ENCODE measurements at places on chromosomes 5 and 9.

DNA sequence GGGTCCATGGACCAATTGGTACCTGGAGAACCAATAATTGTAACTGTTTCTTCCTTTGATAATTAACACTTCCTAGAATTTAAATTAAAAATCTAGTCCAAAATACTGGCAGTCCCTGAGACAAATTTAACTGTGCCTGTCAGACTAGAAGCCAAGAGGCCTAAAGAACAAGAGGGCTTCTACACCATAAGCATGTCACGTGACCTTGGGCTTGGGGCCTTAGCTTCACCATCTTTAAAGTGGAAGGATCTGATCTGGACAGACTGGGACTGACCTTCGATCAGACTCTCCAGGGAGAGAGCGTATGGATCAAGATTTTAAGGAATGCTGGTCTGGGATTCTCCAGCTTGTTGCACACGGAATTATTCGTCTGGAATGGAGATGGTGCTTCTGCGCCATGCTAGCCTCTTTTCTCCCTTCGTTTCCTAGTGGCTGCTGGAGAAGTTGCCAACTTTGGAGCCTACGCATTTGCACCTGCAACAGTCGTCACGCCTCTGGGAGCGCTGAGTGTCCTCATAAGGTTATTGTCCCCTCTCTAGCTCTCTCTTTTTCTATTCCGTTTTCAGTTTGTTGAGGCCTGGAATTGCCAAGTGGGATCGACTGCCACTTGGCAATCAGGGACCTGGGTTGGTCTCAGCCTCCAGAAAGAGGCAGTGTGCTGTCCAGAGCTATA, 8.4 kb downstream of the NIPAL4 start:
- DNase-seq = no peak

DNA sequence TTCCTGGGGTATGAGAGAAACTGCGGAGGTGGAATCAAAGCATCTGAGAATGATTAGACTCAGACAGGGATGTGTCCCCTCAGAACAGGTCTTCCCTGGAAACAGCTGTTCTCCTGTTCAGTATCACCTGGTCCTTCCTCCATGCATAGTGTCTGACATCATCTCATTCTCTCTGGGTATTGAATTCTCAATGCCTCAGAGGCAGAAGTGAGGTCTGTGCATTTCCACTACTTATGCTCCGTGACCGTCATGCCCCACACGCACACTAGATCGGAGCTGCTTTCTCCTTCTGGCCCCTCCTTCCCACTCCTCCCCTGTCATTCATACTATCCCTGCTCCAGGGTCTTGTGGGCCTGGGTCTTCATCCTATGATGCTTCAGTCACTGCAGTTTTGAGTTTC, 61.4 kb upstream of the DAB2IP start:
- DNase-seq = no peak

DNA sequence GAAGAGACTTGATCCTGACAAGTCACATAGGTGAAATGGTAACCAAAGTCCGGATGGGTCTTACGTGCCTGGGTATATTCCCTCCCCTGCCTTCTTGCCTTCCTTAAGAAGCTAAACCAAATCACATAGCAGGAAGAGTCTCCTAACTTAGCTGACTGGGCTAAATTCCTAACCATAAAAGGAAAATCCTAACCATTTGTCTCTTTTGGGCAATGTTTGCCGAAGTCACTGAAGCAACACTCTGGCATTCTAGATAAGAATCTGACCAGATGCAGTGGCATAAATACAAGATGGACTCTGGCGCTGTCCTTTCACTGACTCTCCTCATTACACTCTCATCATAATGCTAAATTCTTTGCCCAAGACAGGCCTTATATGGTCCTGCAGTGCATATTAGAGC, 625.5 kb upstream of the RORB start:
- no peak for DNase-seq

DNA sequence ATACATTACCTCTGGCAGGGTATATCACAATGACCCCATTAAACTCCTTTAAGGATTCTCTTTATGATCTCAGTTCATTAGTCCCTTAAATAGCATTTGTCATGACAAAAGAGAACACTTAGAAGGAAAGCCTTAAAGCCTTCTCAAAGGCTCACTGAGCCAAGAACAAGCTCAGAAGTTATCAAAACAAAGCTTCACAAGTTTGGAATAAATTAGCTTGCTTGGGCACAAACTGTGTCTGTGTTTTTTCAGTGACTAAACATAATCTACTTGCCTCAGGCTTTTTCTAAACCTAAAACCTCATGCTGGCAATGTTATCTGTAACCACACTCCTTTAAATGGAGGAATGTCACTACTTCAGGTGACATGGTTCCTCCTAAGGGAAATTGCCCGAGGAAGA, 1114.9 kb upstream of the C9orf72 start:
- DNase-seq = no peak

- DNase-seq = no peak
Measured at GRCh38 chr9:128707446-128707845, 5.1 kb downstream of the PKN3 start.

- DNase-seq = no peak
Measured at GRCh38 chr5:65822710-65823109, 100.7 kb downstream of the NLN start.

GRCh38 chr9:77495834-77496671, 152.1 kb downstream of the GNA14 start:
- DNase-seq = no peak

GRCh38 chr5:165620394-165620793, 2115.0 kb downstream of the MAT2B start:
- no peak for DNase-seq

DNA sequence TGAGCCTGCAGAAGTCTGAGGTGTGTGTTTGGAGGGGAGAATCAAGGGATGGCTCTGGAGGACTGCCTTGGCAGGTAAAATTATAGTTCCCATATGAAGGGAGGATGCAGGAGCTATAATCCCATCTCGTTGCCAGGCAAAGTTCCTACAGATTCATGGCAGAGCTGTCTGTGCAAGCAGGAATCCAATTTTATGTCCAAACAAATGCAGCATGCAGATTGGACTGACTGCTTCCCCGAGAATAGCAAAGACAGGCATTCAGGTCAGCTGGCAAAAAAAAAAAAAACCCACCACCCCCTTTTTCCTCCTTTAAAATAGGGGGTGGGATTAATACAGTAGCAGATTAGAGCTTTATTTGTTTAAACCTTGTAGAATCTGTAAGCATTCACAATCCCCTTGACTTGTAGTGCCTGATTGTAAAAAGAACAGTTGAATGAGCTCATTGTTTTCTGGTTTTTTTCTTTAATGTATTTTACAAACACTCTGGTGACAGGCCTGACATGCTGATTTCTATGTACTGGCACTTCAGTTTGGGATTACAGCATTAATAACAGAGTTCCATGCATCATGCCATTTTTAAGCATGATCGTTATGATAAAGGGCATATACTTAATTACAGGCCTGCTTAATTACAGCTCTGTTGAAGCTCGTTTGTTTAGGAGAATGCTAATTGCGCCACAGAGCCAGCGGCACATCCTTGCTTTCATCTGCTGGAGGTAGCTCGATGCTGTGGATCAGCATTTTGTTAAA, 141.4 kb upstream of the LMX1B start:
- no peak for DNase-seq

DNA sequence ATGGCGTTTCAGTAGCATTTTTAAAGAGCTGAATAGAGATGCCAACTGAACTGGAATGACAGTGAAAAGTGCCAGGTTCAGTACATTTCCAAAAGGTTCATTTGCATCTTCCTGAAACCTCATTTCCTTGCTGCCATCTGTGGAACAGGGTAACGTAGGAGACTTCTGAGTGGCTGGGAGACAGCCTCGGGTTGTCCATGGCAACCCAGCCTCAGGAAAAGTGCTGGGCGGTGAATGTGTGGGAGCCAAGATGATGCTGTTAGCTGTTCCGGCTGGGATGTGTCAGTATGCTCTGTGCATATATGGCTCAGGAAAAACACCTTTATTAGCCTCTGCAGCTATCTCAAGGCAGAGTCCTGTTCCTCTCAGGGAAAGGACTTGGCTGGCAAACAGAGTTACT, 87.5 kb downstream of the KLHL3 start:
- no peak for DNase-seq

DNA sequence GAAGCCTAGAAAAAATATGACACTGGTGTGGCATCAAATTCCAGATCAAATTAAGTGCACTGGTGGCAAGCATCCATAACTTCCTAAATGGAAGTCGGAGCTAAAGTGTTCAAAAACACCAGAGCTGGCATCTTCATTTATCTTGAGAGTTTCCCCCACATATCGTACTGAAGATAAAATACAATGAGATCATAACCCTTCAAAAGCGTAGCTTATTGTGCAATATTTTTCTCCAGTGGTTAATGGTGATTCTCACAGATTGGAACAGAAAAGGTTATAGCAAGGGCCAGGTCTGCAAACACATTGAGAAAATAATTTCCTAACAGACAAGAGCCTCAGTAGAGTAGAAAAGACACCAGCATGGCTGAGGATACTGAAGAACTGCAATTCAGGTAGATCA, 147.6 kb downstream of the SEMA5A start:
- no peak for DNase-seq

DNA sequence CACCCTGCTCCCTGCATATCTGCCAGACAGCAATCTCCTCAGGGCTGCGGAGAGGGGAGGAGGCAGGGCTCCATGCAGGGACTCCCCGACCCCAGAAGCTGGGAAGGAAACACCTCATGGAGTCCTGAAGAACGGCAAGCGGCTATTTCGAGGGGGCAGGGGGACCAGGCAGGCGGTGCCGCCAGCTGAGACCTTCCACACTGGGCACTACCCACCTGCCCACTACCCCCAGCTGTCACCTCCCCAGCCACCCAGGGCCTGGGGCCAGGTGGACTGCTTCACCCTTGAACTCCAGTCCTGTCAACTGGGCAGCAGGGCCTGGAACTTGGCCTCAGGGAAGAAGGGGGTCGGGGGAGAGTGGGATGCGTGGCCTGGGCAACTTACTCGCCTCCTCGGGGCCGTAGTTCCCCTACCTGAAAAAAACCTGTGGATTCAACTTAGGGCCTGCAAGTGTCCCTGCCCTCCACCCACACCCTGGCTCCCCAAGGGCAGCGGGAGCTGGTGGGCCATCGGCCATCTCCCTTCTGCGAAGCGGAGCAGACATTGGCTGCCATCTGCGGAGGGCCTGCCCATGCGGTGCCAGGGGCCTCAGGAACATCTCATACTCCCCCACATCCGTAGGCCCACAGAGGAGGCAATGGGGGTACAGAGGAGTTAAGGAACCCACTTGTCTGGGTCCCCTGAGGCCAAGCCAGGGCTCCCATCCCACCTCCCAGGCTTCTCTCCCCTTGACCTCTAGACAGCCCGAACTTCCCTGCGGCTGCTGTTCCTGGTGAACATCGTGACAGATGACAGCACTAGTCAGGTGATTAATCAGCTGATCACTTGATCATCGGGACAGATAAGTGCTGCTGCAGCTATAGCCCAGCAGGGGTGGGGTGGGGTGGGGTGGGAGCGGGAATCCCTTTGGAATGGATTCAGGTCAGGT, 18.5 kb upstream of the RALGDS start:
- no peak for DNase-seq

GRCh38 chr5:98069876-98070512, 703.5 kb upstream of the RGMB start:
- DNase-seq = no peak

GRCh38 chr5:154611341-154611767, 133.3 kb upstream of the HAND1 start:
- no peak for DNase-seq

- no peak for DNase-seq
Measured at GRCh38 chr9:10443181-10443867, 169.5 kb downstream of the PTPRD start.

DNA sequence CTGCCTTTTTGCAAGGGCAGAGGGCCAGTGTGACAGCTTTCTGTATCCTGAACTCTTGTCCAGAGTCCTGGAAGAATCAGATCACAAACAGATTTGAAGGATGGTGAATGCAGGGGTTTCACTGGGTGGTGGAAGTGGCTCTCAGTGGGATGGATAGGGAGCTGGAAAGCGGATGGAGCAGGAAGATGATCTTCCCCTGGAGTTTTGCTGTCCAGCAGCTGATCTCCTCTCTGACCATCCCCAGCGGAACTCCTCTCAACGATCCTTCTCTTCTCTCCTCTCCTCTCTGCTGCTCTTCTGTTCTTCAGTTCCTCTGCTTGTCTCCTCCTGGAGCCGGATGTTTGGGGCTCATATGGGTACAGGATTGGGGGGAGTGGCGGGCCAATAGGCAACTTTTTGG, 108.3 kb upstream of the HMHB1 start:
- DNase-seq = no peak

DNA sequence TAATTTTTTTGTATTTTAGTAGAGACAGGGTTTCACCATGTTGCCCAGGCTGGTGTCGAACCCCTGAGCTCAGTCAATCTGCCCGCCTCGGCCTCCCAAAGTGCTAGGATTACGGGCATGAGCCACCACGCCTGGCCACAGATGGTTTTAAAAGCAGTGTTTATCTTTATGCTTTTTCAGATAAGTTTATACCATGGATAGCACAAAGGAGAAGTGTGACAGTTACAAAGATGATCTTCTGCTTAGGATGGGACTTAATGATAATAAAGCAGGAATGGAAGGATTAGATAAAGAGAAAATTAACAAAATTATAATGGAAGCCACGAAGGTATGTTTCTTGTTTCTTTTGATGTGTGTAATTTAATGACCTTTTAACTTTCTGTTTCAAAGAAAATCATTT, 35.1 kb downstream of the POLK start:
- DNase-seq = no peak

- no peak for DNase-seq
Measured at GRCh38 chr5:18333841-18334240, 699.6 kb downstream of the TAF11L14 start.

- no peak for DNase-seq
Measured at GRCh38 chr5:122067390-122067789, 10.7 kb downstream of the LOX start.

DNA sequence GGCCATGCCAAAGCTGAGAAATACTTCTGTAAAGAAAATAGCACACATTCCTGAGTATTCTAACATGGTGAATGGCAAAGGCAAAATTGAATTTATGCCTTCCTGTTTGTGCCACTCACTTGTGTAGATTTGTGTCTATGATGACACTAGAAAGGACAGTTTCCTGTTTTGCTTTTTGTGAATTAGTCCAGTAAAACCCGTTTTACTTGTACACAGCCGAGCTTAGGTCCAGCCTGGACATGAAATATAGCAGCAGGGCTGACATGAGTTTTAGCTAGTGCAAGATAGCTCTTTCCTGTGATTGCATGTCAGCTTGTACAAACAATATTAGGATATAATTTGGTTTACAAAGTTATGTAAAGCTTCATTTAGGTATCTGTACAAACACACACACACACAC, 1891.7 kb upstream of the WWC1 start:
- DNase-seq = no peak

DNA sequence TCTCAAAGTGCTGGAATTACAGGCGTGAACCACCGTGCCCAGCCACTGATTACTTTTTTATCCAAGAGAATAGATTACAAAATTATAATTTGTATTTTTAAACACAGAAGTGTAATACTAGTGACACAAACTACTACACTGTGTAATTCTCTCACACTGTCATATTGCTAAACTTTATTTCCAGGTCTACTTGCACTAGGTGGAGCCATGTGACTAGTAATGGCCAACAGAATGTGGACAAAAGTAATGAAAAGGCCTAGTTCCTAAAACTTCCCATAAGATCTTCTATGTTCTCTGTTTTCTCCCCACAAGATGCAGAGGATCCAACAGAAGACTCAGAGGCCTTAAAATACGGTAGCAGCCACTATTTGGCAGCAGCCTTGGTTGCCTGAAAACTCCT, 27.3 kb downstream of the NADK2 start:
- DNase-seq = no peak

Measured in activated naive CD4-positive, alpha-beta T cell treated with Interleukin-2 at 50 U/mL for 16 hours (primary cell).